ENCODE measurements at places on chromosomes 3 and 15.

DNA sequence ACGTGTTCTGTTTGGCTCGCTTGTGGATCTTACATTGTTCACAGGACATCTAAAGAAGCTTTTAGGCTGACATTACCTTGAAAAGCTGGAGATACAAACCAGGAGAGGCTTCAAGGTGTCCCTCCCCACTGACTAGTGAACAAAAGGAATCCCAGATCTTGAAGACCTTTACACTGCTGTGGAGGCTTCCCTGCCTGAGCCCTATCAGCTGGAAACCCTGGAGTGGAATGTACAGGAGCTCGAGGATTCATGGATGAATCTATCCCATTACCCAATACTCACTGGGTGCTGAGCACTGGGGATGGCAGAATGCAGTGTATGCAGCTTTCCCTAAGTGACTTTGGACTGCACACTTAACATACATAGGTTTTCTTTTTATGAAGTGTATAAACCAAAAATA, 82.3 kb upstream of the MFGE8 start:
- no peak for DNase-seq

DNA sequence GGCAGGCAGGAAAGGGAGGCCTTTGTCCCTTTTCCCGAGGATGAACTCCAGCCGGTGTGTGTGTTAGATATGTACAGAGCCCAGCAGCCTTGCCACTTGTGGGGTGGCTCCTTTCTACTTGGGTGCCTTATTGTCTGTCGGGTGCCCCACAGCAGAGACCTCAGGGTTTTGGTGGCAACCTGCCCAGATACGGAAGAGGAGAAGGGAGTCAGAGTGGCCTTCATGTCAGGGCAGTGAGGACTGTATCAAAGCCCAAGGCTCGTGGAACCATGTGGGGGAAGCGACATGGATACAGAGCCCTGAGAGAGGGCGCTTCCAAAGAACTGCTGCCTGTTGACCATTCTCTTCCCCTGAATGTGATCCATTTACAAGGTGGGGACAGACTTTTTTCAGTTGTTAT, 166.2 kb downstream of the SLCO3A1 start:
- DNase-seq = no peak

DNA sequence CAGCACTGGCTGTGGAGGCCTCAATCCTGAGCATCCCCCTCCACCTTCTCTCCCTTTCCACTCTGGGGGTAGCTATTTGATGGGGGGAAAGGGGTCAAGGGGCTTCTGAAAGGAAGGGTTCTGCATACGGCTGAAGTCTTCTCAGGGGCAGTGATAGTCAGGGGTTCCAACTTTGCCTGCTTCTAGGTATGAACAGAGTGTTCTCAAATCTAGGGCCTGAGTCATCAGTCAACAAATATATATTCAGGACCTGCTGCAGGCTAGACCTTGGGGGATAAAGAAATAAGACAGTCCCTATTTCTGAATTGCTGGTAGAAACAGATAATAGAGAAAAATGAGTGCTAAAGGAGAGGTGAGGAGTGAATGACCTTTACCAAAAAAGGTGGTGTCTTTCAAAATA, 12.8 kb downstream of the RGMA start:
- DNase-seq = no peak

- peak; percentile 1 for DNase-seq
These were observed 528.9 kb downstream of the IGSF11 start for GRCh38 chr3:118505784-118506183.

DNA sequence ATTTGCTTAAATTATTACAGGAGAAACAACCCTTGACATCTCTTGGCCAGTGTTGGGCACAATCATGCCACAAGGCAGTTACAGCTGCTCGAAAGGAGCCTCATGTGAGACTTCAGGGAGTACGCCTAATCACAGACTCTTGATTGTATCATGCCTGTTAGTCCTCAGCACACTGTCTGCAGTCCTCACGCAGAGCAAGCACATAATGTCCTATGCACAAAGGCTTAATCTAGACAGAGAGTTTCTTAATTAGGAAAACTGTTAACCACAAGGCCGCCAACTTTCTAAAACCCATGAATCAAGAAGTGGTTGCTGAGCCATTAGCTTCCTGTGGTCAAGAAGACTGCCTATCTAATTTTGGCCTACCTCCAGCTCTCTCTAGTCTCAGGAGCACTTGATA, 172.0 kb downstream of the UNC13C start:
- DNase-seq = no peak

DNA sequence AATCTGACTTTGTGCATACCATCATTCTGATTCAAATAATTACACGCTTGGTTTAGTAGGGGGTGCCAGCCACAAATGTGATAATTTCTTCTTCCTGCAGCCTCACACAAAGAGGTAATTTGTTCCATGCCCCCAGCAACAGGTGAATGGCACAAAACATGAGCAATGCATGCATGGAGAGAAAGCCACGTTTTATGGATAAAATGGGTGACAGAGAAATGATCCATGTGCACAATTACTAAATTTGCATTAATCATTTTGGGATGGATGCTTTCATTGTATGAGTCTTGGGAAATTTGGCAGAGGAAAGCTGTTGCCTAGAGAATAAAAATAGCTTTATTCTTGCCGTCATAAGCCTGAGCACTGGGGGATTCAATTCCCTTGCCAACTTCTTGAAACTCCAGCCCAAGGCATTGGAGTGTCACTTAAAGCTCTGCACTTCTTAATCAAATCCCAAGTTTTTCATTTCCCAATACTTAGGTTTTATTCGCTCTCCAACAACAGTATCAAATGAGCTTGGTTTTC, 411.6 kb downstream of the GBE1 start:
- DNase-seq = no peak

- no peak for DNase-seq
These were observed 229.2 kb upstream of the ZPLD1 start for GRCh38 chr3:102205647-102206046.

- no peak for DNase-seq
These were observed 363.6 kb downstream of the RORA start for GRCh38 chr15:60865507-60865906.

Measured in AG04449 (cell line).